Colonic mucosa (tissue), 4 donors: ENCODE measurements at places on chromosomes 3 and 15. TPM values are rescaled to one million over a fixed set of nuclear protein-coding genes. Genes with fewer than 3 reads are reported as not detected.

Gene ATP13A4
- 17.9 TPM for total RNA-seq

DNA sequence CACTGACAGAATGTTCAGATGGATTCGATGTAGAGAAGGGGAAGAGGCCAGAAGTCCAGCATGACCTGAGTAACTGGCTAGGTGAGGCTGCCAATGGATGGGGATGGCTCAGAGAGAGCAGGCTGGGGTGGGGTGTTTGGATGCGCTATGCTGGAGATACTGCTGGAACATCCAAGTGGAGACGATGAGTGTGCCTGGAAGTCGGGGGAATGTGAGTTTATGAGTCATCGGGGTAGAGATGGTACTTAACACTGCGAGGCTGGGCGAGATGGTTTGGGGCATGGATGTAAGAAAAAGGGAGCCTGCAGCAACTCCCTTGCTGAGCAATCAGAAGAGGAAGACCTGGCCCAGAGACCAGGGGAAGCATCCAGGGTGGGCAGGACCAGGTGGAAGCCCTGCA, 180.7 kb downstream of the SLCO3A1 start:
- no peak for DNase-seq

DNA sequence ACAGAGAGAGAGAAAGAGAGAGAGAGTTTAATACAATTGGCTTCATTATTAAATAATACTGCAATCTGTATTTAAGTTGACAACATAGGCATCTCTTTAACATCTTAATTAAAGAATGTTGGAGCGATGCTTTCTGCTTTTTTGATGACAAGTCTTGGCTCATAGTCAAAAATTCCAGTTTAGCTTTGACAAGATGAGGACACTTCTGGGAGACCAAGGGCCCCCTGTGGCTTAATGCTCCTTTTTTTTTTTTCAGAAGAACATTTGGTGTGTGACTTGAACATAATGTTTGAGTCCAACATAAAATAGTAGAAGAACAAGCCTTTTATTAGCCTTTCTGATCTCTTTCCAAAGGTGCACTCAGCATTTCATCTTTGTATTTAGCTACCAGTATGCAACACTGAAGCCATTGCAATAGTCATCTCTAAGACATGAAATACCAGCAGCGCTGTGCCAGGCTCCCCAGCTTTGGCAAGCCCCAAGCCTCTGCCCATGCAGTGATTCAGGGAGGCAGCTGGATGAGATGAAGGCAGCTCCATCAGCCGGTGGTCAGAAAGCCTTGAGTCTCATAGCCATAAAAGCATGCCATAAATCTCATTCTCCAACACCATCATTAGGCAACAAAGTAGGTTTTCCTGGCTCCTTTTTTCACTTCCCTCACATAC, 349.4 kb upstream of the SEMA6D start:
- DNase-seq = no peak

Gene C3orf22
- total RNA-seq = not detected

GRCh38 chr15:75063889-75064288, 40.5 kb downstream of the PPCDC start:
- DNase-seq = no peak

DNA sequence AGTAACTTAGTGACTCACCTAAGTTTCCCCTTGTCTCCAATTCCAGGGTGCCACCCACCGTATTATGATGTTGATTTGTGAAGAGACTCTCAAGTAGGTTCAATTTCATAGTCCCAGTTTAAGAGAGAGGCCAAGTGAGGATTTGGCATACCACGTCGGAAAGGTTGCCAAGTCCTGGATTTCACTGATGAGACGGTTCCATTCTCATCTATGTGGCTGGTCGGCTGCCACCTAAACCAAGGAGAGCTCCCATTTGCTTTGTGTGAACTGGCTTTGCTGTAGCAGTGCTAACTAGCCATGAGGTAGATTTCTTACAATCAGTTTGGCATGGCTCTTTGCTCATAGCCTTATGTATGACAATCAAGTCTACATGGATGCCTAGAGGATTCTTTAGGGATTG, 653.6 kb downstream of the NLGN1 start:
- DNase-seq = no peak

Gene THOC7
- 76.6 TPM for total RNA-seq

DNA sequence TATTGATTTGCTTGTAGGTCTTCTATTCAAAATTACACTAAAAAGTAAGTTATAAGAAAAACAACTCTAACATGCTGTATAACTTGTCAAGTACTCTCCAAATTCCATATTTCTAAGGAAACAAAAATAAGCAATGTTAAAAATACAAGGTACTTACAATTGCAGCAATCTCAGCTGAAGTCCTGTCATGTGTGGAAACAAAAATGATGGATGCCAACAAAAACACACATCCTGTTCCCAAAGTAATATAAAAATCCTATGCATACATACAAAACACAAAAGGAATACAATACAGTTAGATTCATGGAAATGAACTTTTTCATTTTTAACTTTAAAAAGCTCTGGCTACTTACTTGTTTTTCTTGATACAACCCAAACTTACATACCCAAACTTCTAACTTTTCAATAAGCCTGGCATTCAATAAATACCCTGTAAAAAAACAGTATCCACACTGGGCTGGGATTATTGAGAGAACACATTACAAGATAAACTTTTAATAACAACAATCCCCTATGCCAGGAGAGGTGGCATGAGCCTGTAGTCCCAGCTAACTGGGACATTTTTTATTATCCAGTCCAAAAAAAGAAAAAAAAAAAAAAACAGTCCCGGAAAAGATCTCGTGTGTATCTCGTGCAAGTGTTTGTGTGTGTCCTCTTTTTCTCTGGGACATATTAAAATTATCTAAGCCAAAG, 14.7 kb downstream of the CMTM6 start:
- DNase-seq = no peak

GRCh38 chr15:51368751-51369450, 27.4 kb downstream of the GLDN start:
- DNase-seq = no peak

GRCh38 chr3:51698209-51698608, 8.7 kb upstream of the GRM2 start:
- DNase-seq = no peak

Gene MSL2
- 31.0 TPM for total RNA-seq

- DNase-seq = no peak
Measured at GRCh38 chr3:99624496-99625236, 13.7 kb upstream of the COL8A1 start.

GRCh38 chr3:160400702-160401150, 1.3 kb downstream of the SMC4 start:
- DNase-seq = peak; percentile 27

Gene CKMT1A
- total RNA-seq = 184 TPM

- no peak for DNase-seq
Measured at GRCh38 chr3:94303897-94304296, 241.0 kb downstream of the NSUN3 start.

Gene GOLGA6L7
- total RNA-seq = not detected

Gene PAQR5
- total RNA-seq = 36.3 TPM

Gene SPESP1
- 5.9 TPM for total RNA-seq

- DNase-seq = no peak
Measured at GRCh38 chr3:143831208-143831607, 17.1 kb downstream of the SLC9A9 start.

DNA sequence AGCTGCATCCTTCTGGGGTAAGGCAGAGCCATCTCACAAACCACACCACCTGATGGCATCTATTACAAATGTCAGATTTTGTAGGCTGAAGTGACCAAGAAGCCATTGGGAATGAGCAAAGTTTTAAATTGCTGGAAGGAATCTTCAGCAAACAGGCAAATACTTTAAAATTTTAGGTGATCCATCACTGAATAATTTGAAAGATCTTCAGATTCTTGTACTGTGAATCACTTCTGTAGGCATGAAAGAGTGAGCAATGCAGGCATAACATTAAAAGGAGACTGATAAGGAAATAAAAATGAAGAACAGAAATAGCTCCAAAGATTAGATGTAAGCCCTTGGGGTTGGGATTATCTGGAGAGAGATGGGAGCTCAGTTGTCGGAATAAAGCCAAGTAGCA, 36.0 kb upstream of the ALDH1L1 start:
- no peak for DNase-seq

- no peak for DNase-seq
Measured at GRCh38 chr3:54882129-54882833, 45.6 kb downstream of the LRTM1 start.

Gene SMAD3
- total RNA-seq = 62.1 TPM

DNA sequence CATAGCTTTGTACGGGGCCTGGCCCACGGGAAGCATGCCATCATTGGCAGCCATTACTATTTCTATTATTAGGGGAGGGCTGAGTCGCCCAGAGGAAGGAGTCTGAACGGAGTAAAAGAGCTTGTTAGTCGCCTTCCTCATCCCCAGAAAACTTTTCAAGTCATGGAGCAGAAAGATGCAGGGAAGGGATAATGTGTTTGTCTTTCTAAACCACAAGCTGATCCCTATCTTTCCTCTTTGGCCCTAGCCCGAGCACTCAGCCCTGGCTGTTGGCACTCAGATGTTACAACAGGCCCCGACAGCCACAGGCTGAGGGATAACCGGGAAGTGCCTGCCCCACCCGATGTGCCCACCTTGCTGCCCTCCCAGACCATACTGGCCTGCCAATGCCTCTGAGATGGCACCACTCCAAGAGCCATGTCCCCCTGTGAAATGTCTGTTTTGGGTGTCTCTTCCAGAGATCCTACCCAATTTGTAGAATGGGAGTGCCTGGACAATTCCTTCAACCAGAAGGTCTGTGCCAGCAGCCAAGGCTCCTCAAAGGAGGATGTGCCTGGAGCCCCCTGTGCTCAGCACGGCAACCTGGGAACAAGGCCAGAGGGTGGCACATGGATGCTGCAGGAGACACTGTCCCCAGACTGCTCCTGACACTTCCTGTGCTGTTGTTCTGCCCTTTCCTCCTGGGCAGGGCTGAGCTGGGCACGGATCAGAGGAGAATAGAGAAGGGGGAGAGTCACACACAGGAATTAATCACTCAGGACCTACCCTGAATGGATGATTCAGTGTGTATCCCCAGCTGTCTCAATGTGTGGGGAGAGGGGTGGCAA, 10.8 kb downstream of the PAK6 start:
- DNase-seq = no peak

DNA sequence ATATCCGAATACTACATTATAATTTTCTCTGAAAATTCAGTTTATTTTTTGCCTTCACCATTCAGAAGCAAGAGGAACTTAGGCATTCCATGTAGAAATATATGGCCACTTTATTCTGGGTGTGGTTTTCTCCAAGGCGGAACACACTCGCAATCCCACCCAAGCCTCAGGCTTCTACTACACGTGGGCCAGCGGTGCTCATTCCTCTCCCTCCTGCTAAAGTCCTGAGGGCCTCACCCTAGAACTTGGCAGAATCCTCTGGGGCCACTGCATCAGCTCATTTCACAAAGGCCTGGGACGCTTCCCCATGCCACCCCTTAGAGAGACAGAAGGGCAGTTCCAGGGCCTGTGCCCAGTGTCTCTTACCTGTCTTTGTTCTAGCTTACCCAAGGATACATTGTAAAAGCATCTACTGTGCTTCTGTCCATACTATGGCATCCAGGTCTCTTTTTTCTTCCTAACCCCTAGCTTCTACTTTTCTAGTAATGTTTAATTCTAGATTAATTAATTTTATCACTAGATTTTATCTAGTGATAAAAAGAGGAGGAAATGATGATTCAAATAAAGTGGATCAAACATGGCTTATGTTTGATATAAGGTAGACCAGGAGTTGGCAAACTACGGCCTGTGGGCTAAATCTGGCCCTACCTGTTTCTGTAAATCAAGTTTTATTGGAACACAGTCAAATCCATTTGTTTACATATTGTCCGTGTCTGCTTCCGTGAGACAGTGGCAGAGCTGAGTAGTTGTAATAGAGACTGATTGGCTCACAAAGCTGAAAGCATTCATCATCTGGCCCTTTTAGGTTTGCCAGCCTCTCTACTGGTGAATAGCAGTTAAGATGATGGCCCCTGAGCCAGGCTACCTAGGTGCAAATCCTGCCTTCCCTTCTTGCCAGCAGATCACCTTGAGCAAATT, 29.8 kb downstream of the LARS2 start:
- DNase-seq = peak; percentile 47

GRCh38 chr3:58161435-58162398, 49.1 kb downstream of the DNASE1L3 start:
- DNase-seq = peak; percentile 69

DNA sequence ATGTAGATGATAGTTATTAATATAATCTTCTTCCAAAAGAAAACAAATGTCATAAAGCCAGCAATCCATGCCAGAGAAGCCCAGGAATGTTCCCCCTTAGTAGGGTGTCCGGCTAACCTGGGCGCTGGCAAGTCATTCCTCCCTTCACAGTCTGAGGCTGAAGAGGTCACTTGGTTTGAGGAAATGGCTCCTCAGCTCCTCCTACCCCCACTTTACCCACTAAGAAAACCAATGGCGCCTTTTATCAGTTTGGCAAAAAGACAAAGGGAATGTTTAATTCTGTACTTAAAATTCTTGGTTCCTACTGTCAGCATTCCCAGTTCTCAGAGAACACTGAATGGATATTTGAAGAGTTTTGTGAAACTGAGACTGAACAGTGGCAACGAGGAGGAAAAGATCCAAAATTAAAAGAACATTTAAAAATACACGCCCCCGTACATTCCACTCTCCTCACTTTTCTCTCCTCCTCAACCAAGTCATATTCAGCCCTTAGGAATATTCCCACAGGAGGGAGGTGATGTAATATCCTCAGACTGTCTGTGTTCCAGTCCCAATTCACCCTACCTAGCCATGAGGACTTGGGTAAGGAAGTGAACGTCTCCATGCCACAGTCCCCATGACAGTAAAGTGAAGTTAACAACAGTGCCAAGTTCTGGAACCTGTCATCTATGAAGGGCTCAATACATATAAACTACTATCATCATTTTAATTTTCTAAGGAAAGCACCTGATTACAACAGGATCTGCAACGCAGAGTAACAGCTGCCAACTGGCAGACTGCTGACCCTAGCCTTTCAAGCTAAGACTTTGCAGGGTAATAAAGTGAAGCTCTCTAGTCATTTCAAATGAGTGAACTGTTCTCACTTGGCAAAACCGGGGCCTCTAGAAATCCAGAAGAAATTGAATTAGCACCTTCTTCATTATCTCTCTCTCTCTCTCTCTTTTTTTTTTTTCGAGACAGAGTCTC, 234.5 kb upstream of the ICE2 start:
- no peak for DNase-seq

GRCh38 chr3:36693670-36694069, 70.7 kb downstream of the DCLK3 start:
- no peak for DNase-seq

DNA sequence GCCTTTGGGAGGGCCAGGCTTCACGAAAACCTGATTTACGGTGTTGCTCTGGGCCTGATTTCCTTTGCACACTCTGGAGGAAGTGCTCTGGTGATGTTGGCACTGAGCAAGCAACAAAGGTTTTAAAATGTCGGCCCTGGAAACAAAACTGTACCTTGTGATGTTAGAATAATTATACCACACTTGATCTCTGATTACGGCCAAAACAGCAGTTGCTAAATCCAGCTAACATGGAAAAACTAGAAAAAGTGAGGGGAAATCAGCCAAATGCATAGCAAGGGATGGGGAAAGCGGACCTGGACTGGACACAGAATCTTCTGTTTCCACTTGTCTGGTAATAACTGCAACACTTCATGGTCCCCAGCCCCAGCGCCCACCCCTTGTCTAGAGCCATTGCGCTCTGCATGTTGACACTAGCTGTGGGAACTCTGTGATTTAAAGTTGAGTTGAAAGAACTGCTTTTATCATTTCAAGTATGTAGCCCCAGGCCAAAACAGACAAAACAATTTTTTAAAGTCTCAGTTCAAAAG, 120.1 kb downstream of the VGLL4 start:
- no peak for DNase-seq

GRCh38 chr15:72198356-72199204, 993 bp upstream of the GRAMD2A start:
- no peak for DNase-seq

Gene KNG1
- 1.2 TPM for total RNA-seq

Gene CHL1
- total RNA-seq = 7.5 TPM

- no peak for DNase-seq
Measured at GRCh38 chr3:64915778-64916177, 228.0 kb upstream of the ADAMTS9 start.

Gene PLA2G4D
- total RNA-seq = 0.24 TPM
